OCI-M1 (cell line): ENCODE measurements at places on chromosomes 1 and 21.

- DNase-seq, result peak; percentile 95
Measured at GRCh38 chr1:156727926-156728598, at the start of gene METTL25B. METTL25B (plus strand) TSS chr1:156728469; CDS start chr1:156729105, 636 bp downstream.

- peak; percentile 14 for DNase-seq
Measured at GRCh38 chr1:24878775-24879742, 51.0 kb downstream of the RUNX3 start.

- DNase-seq, result no peak
Measured at GRCh38 chr21:38631206-38631605, 132.9 kb upstream of the ERG start.

- DNase-seq, result peak; percentile 15
Measured at GRCh38 chr1:111920221-111921024, 69.0 kb downstream of the KCND3 start.

DNA sequence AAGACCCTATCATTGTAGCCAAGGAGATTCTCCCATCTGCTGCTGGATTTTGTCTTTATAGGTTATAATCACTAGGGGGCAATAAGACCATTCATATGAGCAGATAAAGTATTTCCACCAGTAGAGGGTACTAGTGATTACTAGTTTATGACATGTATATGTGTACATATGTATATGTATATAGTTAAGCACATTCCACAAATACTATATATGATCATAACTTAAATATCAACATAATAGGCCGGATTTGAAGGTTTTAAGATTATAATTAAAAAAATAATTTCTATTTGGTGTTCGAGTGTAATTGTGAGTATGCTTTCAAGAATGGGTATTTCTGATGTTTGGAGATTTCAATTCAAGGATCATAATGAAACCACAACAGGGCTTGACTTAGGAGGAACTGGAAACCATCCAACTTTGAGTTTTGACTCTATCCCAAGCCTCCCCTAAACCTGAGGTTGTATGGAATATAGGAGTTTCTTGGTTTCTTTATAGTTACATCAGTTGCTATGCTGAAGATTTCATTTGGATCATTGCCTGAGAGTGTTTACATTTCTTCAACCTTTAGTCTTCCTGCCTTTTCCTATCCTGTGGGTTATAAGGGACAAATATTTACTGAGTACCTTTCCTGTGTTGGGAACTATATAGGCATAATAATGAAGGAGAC lies 16.9 kb downstream of the TCEANC2 start:
- DNase-seq, result peak; percentile 82

- DNase-seq, result no peak
Measured at GRCh38 chr1:165062346-165062745, 294.2 kb downstream of the LMX1A start.

DNA sequence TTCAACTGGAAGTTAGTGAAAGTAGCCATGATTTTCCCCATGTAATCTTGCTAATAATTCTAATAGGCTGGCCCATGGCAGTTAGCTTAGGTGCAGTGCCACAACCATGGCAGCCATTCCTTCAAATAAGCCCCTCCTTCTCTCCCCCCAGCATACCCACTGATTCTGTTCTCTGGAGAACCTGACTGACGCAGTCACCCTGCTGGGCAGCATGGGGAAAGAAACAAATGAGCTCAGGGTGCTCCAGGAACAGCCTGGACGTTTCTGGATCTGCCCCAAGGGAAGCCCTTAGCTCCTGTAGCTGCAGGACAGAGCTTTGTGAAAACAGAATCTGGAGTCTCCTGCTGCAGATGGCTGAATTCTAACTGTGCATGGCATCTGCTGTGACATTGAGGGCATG lies 22.5 kb downstream of the SNAP47 start:
- no peak for DNase-seq

DNA sequence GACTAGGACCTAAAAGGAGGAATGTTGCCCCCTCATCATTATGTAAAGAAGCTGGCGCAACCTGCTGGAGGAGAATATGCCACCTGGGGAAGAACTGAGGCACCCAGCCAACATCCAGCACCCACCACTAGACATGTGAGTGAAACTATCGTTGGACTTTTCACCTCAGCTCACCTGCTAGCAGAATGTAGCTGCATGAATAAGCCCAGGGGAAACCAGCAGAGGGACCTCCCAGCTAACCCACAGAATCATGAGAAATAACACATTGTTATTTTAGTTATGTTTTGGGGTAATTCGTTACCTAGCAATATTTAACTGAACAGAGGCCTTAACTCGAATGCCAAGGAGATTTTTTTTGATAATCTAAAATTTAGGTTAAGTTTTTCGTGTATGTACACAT lies 542.5 kb upstream of the DAB1 start:
- DNase-seq, result no peak

GRCh38 chr21:38280454-38280853 lies 23.7 kb downstream of the KCNJ15 start:
- DNase-seq, result no peak

DNA sequence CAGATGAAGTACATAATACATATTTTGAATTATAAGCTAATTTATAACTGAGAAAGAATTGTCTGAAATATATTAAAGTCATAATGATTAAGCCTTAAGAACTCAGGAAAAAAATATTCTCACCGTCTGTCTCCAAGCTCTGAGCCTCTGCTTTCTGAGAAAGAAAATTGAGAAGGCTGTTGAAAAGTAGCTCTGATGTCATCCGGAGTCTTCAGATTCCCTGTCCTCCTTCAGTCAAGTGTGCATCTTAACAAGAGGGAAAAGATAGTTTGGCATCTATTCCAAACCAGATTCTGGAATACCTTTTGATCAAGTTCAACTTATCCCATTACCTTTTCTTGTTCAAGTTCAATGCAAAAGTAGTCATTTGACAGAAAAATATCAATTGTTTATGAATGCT lies 50.6 kb downstream of the NRIP1 start:
- DNase-seq, result no peak

GRCh38 chr1:44300852-44301251 lies 54.2 kb downstream of the ERI3 start:
- DNase-seq, result peak; percentile 29
